H9 (cell line): ENCODE measurements at places on chromosomes 12 and 14. TPM values are rescaled to one million over a fixed set of nuclear protein-coding genes. Genes with fewer than 3 reads are reported as not detected.

- no peak for DNase-seq
These were observed 18.9 kb downstream of the ABCB9 start for GRCh38 chr12:122947352-122947792.

GRCh38 chr12:126734296-126734695 is 1532.7 kb upstream of the TMEM132C start:
- DNase-seq: no peak

EIF4B gene
- total RNA-seq: 713 and 723 TPM in 2 replicates

DNA sequence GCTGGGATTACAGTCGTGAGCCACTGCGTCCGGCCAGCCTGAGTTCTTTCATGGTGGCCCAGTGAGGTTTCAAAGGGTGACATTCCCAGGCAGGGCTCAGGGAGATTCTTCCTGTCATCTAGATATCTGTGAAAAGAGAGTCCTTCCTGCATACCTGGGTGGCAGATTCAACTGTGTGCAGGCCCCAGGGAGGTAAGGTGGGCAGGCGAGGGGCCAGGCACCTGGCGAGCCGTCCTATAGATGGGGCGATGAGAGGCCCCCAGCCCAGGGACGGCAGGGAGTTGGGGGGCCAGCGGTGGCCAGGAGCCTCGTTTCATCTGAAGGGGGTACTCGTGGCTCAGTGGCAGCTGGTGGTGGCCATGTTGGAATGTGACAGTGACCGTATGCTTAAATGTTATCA is 7.1 kb upstream of the EP400 start:
- DNase-seq: no peak

ZNF84 gene
- 42.1 and 45.1 TPM in 2 replicates for total RNA-seq
